Esophagus squamous epithelium (tissue), 5 donors: ENCODE measurements at places on chromosomes 6 and 20.

GRCh38 chr6:138655828-138656227 is 117.7 kb upstream of the CCDC28A start:
- DNase-seq: no peak

GRCh38 chr20:40978761-40979160 is 49.9 kb upstream of the TOP1 start:
- DNase-seq: no peak

DNA sequence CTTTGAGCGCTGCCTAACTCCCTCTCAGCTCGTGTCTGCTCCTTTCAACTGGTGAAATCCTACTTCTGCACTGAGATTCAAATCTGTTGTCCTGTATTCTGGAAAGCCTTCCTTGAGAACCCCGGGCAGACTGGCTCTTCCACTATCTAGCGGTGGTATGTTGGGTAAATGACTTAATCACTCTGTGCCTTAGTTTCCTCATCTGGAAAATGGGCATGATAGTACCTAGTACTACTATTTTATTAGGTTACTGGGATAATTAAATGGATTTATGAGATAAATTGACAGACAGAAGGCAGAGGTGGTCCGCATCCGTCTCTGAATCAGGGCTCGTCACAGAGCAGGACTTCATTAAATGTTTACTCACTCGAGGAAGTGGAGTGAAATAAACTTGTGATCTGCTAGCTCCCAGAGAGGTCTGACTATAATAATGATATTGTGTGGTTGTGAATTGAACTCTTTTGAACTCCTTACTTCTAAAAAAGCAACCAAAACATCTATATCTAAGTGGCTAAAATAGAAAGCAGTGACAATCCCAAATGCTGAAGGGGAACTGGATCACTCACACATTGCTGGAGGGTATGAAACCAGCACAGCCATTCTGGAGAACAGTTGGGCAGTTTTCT is 26.6 kb downstream of the PPP1R16B start:
- DNase-seq: no peak

DNA sequence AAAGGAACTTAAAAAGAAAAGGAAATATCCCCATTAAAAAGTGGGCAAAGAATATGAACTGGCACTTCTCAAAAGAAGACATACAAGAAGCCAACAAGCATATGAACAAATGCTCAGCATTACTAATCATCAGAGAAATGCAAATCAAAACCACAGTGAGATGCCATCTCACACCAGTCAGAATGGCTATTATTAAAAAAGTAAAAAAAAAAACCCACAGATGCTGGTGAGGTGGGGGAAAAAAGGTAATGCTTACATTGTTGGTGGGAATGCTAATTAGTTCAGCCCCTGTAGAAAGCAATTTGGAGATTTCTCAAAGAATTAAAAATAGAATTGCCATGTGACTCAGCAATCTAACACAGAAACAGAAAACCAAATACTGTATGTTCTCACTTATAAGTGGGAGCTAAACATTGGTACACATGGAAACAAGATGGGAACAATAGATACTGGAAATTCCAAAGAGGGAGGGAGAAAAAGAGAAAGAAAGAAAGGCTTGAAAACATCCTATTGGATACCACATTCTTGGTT is 437.1 kb downstream of the GRIK2 start:
- no peak for DNase-seq

- no peak for DNase-seq
Observed at GRCh38 chr6:108074057-108074358, 533 bp downstream of the OSTM1 start.

DNA sequence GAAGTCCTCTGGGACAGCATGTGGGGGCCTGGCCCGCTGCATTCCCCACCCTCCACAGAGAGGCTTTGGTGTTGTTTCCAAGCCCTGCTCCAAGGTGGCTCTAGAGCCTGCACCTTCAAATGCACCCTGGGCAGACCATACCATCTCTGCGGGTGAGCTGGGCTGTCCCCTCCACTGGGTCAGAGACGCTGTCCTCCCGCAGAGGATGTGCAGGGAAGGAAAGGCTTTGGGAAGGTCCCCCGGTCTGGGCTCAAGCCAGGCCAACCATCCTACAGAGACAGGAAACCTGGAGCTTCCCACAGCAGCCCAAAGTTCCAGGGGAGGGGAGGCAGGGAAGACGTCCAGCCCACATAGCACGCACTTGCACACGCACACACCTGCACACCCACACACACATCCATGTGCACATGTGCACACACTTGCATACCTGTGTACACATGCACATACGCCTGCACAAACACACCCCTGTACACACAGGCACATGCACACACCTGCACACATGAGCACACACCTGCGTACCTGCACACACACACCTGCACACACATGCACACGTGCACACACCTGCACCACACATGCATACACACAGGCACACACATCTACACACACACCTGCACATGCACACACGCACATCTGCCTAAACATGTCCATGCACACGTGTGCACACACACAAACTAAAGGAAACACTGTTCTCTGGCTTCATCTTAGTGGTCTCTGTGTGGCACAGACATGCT is 155.4 kb downstream of the ERMARD start:
- DNase-seq: no peak

- DNase-seq: no peak
Observed at GRCh38 chr6:136341967-136342366, 52.3 kb upstream of the BCLAF1 start.

DNA sequence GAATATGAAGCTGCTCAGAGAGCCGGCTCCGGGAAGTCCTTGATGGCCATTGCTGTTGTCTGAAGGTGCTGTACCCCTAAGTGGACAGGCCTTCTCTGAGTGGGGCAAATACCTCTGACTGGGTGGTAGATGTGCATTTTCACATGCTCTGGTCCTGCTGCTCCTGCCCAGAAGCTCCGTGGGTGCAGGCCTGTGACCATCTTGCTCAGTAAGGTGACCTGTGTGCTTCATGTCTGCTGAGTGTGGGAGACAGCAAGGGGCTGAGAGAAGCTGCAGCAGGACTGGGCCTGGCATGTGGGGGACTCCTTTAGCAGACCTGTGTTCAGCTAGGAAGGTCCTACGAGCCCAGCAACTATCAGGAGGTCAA is 5.0 kb downstream of the SPATA2 start:
- no peak for DNase-seq

DNA sequence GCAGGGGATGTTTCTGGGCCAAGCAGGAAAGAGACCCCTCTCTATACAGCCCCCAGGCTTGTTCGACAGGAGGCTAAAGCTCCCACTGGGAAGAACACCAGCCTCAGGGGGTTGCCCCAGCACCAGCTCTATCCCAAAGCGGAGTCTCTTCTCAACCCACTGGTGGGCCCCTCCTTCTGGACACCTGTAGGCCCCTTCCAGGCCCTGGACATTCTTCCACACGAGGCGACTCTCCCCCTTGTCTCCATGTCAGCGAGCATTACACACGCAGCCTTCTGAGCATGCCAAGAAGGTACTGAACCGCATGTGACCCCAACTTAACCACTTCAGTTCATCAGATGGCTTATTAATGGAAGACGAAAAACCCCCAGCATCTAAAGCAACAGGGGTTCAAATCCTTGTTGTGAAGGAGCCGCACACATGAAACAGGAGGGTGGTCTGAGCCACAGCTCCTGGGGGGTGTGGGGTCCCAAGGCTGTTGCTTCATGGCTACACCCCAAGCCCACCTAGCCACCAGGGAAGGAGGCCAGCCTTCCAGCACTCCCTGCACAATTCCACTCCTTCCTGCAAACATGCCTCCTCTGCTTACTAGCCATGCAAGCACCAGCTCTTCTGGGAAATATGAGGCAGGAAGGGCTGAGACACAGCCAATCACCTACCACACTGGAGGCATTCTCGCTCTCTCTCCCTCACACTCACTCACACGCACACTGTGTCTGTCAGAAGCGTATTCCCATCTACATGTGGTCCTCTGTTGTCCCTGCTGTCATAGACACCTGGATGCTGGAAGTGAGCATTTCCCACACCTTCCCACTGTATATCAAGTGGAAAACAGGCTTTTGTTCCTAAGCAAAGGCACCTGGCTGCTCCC is 104.5 kb downstream of the NOL4L start:
- no peak for DNase-seq

DNA sequence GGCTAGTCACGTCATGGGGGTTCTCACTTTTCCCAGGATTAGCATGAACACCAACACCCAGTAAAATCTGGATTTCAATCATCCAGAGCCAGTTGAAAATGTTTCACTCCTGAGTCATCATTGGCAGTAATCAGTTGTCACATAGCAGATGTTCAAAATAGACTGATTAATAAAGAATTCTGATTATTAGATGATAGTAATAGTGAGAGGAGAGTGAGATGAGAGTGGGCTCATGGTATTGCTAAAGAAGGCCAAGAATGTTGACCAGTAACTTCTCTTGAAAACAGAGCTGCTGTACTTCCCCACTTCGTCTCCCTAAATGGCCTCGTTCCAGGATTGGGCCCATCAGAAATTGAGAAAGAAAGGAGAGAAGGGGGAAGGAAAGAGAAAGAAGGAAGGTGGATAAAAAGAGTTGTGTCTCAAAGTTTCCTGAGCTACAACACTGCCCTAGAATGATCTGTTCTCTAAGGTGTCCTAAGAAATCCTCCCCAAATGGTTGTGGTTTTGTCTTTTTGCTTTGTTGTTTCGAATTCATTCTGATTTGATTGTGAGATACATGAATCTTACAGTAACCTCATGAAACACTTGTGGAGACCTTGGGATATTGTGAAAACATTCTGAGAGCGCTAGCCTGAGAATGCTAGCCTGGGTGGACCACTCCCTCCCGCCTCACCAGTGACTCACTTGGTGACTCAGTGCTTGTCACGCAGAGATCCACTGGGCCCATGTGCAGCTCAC is 502.2 kb upstream of the JARID2 start:
- no peak for DNase-seq

DNA sequence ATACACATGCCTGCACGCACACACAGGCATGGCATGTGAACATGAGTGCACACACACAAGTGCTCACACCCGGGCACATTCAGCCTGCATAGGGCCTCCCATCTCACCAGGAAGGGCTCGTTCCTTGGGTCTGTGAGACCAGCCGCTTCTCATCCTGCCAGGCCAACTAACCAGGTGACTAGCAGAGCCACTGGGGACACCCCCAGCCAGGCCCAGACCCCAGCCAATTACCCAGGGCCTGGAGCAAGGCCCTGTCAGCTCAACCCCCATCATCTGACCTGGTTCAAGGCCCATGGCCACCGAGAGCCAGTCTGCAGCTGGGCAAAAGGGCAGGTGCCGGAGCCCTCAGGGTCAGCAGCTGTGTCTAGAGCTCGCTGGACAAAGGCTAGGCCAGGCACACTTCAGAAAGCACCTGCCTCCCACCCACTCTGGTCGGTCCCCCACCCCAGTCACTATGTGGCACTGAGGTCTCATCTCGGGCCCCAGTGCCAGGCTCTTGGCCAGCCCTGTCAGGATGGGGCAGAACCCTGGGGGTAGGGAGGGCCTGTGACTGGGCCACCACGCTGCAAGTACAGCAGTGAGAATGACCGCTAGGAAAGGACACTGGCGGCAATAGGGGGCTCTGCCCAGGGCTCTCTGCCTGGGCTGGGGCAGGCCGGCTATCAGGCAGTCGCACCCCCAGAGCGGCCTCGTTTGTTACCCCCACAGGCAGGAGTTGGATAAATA is 26.8 kb upstream of the MRGBP start:
- no peak for DNase-seq

DNA sequence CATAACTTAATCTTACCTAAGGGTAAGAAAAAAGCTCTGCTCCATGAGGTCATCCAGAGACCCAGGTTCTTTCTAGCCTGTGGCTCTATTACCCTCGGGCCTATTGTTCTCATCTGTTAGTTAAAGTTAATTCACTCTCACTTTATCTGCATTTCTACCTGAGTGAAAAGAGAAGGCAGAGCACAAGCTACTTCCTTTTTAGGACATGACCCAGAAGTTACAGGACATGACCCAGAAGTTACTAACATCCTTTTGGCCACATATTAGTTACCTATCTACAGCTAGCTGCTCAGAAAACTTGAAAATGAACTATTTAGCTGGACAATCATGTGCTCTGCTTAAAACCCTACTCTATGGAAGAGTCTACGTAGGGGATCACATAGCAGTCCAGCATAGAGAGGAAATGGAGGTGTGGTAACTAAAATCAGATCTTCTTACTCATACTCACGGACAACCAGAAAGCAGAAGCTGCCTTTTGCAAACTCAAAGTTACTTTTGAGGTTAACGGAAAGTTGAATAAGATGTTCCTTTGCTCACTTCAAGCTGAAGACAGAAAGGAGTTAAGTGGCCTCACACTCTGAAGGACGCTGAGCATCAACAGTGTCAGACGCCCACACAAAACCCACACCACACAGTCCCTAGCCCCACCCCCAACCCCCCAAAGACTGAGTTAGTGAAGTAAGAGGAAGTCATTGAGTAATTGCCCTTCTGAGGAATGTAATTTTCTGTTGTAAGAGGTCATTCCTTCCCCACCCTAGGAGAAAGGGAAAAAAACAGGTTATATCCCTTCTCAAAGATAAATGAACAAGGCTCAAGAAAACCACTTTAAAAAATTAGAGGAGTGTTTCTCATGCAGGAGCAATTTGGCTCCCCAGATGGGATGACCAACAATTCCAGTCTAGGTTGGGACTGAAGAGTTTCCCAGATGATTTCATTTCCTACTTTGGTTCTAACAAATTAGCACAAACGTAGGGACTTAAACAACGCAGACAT is 45.9 kb upstream of the TAB2 start:
- peak; percentile 21 for DNase-seq

DNA sequence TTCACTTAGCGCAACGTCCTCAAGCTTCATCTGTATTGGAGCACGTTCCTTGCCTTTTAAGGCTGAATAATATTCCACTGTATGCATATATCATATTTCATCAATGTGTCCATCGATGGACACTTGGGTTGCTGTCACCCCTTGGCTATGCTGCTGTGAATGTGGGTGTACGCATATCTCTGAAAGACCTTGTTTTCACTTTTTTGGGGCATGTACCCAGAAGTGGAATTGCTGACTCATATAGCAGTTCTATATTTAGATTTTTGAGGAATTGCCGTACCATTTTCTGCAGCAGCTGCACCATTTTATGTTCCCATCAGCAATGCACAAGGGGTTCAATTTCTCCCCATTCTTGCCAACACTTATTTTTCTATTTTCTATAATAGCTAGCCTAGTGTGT is 22.8 kb upstream of the SLC23A2 start:
- DNase-seq: no peak

- DNase-seq: no peak
Observed at GRCh38 chr6:10411971-10412460, 2.9 kb downstream of the TFAP2A start.

DNA sequence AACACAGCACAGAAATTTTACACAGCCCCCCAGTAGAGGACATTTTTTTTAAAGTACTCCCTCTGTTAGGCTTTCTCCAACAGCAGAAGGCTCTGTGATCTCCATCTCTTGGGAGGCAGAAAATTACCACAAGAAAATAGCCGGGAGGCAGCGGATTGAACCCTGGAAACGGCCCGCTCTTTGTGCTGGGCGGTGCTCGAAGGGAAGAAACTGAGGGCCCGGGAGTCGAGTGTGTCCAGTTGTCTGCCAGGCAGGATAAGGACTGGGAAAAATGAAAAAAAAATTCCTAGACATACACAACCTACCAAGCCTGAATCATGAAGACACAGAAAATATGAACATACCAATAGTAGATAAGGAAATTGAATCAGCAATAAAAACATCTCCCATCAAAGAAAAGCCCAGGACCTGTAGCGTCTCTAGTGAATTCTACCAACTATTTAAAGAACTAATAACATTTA is 31.5 kb downstream of the POM121L2 start:
- no peak for DNase-seq
